ENCODE measurements at places on chromosomes 1 and 21. TPM values are rescaled to one million over a fixed set of nuclear protein-coding genes. Genes with fewer than 3 reads are reported as not detected.
A peak's percentile ranks its signal among the peaks of the same experiment; 100 is the strongest.

- DNase-seq, result no peak
Measured at GRCh38 chr1:222643606-222643937, 25.7 kb downstream of the MIA3 start.

DNA sequence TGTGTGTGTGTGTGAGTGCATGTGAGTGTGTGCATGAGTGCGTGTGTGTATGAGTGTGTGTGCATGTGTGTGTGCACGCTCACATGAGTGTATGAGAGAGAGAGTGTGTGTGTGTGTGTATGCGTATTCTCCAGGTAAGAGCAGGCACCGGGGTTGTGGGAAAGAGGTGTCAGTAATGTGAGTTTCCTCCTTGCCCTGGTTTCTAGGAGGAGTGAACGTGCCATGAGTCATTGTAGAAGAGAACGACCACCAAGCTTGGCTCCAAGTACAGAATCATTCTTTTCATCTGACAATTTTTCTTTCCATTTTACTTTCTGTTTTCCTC lies 79.1 kb downstream of the POFUT2 start:
- DNase-seq, result no peak

DNA sequence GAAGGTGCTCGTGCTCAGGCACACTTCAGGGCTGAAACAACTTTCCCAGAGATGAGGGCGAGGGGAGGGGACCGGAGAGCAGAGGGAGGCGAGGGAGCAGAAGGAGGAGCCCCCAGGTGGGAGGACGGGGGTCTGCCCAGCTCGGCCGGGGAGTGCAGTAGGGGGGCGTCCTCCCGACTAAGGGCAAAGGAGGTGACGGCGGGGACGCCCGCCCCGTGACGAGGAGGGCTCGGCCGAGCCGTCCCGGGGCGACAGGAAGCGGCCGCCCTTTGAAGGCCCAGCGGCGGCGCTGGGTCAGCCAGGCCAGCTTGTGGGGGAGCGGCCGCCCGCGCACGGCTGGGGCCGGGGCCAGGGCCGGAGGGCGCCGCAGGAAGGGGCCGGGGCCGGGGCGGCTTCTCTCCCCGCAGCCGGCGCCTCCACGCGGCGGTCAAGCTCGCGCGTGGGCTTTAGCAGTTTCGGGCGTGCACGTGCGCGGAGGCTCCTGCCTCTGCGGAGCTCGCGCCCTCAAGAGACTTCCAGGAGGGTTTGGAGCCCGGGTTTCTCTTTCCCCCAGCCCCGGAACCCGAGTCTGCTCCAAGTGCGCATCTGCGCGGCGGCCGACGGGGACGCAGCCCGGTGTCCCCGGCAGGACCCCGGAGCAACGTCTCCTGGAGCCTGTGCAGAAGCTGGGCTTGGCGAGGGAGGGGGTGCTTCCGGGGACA lies 100.8 kb upstream of the SLC45A1 start:
- peak; percentile 25 for DNase-seq

Gene MAP10
- 0.54 TPM for total RNA-seq

Gene NEK7
- 49.7 TPM for total RNA-seq

Gene VAMP3
- 16.7 TPM for total RNA-seq

DNA sequence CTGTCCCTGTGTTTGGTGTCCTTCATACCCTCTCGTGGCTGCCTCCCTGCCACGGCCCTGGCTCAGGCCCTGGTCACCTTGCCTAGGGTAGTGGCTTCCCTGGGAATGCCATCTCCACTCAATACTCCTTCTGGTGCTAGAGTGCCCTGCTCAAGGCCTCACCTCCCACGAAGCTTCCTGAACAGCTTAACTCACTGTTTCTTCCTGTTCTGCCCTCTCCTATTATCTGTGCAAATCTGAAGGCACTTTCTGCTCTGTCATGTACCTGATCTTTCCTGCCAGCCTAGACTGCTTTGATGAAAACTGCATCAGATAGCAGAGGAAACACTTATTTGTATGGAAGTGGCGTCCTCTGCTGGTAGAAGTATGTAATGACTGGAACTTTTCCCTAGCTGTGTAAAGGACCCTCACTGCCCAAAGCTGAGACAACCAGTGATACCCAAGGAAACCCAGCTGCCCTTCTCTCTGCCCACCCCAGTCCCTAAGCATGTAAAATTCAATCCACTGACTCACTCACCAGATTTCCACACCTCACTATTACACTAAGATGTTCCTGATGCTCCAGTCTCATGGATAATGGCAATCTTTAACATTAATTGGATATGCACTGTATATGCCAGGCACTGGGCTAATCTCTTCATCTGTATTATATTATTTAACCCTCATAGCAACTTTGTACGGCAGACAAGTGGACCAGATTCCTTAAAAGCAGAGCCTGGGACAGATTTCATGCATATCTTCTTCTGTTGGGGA lies 36.2 kb upstream of the BTG2 start:
- DNase-seq, result peak; percentile 68

- DNase-seq, result no peak
Measured at GRCh38 chr1:6128276-6129081, 51.6 kb downstream of the CHD5 start.

Gene ASCL5
- not detected for total RNA-seq

DNA sequence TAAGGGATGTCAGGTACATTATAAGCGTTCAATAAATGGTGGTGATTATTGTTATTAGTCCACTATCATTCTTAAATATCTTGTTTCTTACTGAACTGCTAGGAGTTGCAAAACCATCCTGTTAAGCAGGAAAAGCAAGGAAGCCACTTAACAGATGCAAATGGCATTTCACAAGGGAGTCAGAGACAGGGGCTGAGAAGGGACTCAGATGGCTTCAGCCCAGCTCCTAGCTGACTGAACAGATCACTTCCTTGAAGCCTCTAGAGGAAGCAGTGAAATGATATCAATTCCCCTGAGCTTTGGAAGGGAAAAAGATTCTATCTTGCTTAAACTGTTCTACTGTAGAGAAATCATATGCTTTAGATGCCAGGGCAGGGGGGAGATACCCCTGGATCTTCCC lies 151.5 kb downstream of the ST6GALNAC5 start:
- DNase-seq, result no peak

DNA sequence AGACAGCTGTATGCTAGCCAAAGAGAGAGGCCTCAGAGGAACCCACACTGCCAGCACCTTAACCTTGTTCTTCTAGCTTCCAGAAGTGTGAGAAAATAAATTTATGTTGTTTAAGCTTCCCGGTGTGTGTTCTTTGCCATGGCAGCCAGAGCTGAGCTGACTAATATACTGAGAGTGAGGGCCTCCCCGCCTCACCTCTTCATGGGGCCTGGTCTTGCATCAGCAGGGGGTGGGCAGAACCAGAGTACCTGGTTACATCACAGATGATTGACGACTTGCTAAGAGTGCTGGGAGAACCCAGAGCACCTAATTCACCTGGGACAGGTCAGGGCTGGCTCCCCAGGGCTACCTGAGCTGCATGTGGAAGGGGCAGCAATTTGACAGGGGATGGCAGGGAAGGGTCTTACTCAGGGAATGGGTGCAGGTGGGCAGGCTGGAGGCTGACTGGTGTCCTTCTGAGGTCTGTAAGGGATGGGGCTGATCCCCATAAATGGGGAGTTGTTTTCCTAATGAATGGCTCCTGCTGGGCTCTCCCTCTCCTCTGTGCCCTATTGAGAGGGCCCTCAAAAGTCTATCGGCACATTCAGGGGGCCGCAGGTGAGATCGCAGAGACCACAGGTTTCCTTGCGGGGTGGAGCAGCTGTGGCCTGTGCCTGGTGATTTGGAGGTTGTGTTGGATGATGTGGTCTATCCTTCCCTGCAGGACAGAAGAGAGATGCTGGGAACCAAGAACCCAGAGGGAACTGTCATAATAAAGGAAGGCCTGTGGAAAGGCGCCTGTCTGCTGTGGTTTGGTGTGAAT lies 60.6 kb upstream of the ETV3 start:
- peak; percentile 29 for DNase-seq

- no peak for DNase-seq
Measured at GRCh38 chr1:220828179-220828490, 41.4 kb downstream of the MTARC1 start.

Gene AK5
- total RNA-seq, result 7.0 TPM

All from activated naive CD4-positive, alpha-beta T cell treated with anti-CD3 and anti-CD28 coated beads for 36 hours (primary cell).